ENCODE measurements at places on chromosomes 5 and 9. TPM values are rescaled to one million over a fixed set of nuclear protein-coding genes. Genes with fewer than 3 reads are reported as not detected.

The C1QTNF3 gene
- total RNA-seq, result not detected

The KCNV2 gene
- not detected for total RNA-seq

The MAMDC2 gene
- 4.0 TPM for total RNA-seq

DNA sequence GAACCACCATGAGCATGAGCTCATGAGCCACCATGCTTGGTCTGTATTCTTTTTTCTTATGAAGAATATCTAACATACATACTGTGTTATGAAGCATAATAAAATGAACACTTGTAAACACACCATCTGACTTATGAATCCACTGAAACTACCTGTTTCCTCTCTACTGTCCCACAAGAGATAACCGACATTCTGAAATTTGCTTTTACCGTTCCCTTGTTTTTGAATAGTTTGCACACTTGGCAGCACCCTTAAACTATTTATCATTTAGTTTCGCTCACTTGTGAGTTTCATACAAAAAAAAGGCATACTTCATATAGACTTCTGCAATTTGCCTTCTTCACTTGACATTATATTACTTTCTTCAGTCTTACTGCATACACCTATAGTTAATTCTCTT lies 8.9 kb downstream of the LARS1 start:
- no peak overlapping the region for H3K27ac ChIP-seq
- no peaks in the 10 kb centered on the region for H3K27me3 ChIP-seq
- H3K36me3 ChIP-seq, result peaks cover 3% of the 10 kb centered on the region
- H3K4me3 ChIP-seq, result no peak overlapping the region

DNA sequence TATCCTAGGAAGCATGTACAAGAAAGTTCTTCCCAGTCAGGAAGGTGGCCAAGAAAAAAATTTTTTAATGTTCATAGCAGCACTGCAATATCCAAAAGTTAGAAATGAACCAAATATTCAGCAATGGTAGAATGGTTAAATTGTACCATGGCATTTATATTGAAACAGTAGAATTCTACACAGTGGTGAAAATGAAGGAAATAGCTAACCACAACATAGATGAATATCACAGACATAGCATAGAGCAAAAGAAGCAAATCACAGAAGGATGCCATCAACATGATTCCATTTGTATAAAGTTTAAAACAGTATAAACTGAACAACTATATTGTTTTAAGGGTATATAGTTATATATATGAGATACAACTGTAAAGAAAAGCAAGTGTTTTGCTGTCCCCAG lies 10.7 kb upstream of the ANKDD1B start:
- H3K27ac ChIP-seq, result no peak overlapping the region
- H3K4me1 ChIP-seq, result no peaks in the 10 kb centered on the region
- H3K27me3 ChIP-seq, result no peaks in the 10 kb centered on the region
- DNase-seq, result no peak
- no peak overlapping the region for H3K4me3 ChIP-seq

DNA sequence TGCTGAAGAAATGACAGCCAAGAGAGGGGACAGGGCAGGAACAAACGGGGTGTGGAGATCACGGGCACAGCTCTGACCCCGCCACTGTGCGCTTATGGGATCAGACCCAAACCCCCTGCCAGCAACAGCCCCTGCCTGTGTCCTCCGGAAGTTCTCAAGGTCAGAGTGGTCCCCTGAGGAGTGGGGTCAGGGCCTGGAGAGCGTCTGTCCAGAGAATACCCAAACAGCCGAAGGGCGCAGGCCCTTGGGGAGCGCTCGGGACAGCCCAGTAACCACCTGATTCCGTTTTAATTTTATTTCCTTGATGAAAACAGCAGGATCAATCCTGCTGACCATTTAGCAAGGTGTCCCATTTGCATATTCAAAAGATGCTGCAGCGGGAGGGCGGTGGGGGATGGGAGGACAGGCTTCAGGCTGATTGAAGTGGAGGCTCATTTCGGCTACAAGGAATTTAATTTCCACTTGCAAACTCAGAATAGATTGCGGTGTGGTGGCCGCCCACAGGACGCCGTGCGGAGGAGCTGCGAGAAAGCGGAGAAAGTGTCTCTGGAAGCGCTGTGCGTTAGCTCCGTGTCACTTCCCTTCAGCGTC lies 32.6 kb upstream of the TMEM250 start:
- H3K27me3 ChIP-seq, result peaks cover 13% of the 10 kb centered on the region
- no peaks in the 10 kb centered on the region for H3K4me1 ChIP-seq
- no peaks in the 10 kb centered on the region for H3K36me3 ChIP-seq
- H3K4me3 ChIP-seq, result no peak overlapping the region

DNA sequence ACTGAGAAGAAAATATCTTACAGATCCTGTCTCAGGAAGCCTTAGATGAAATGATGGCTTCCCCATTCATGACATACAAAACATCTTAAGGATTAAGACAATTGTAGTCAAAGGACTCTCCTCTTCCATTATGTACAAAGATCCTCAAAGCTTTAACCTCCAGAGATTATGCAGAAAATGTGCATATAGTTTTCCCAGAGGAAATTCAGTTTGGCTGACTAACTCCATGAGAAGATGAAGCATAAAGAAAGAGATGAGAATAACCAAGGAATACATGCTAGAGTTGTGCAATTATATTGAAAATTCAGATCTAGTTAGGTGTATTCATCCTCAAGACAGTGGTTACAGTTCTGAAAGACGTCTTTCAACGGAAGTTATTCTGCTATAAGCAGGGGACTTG lies 18.6 kb upstream of the NDUFS4 start:
- H3K27me3 ChIP-seq, result no peaks in the 10 kb centered on the region
- no peak overlapping the region for H3K4me3 ChIP-seq

DNA sequence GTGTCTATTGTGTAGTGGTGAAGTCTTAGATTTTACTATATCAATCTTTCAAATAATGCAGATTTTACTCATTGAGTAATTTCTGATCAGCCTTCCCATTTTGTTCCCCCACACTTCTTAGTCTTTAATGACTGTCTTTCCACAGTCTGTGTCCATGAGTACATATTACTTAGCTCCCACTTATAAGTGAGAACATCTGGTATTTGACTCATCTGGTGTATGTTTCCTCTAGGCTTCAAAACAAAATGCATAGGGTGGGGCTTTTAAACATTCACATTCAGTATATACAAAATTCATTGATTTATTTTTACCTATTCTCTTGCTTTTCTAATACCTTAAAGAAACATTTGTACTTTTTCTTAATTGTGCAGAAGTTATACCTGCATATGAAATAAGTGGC lies 513.0 kb downstream of the MTRR start:
- H3K27ac ChIP-seq, result no peak overlapping the region
- no peaks in the 10 kb centered on the region for H3K4me1 ChIP-seq
- no peak overlapping the region for H3K4me3 ChIP-seq

DNA sequence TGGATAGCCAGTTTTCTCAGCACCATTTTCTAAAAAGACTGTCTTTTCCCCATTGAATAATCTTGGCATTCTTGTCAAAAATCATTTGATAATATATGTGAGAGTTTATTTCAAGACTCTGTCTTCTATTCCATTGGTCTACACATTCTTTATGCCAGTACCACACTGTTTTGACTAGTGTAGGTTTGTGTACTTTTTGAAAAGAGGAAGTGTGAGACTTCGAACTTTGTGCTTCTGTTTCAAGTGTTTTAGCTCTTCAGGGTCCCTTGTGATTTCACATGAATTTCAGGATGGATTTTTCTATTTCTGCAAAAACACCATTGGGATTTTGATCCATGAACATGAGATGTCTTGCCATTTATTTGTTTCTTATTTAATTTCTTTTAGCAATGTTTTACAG lies 78.5 kb upstream of the ALDH1A1 start:
- no peaks in the 10 kb centered on the region for H3K36me3 ChIP-seq
- H3K27ac ChIP-seq, result no peak overlapping the region
- H3K4me3 ChIP-seq, result no peak overlapping the region
- no peaks in the 10 kb centered on the region for H3K27me3 ChIP-seq
- DNase-seq, result no peak

GRCh38 chr9:129240581-129241211 lies 62.6 kb upstream of the IER5L start:
- no peaks in the 10 kb centered on the region for H3K27me3 ChIP-seq
- no peaks in the 10 kb centered on the region for H3K36me3 ChIP-seq
- no peak overlapping the region for H3K4me3 ChIP-seq
- no peak overlapping the region for H3K27ac ChIP-seq

- H3K4me1 ChIP-seq, result no peaks in the 10 kb centered on the region
- H3K4me3 ChIP-seq, result no peak overlapping the region
- no peaks in the 10 kb centered on the region for H3K36me3 ChIP-seq
- H3K27me3 ChIP-seq, result no peaks in the 10 kb centered on the region
Measured at GRCh38 chr5:16137177-16137576, 42.4 kb downstream of the MARCHF11 start.

All from psoas muscle (tissue), 8 donors.